ENCODE measurements at places on chromosomes 1 and 21. TPM values are rescaled to one million over a fixed set of nuclear protein-coding genes. Genes with fewer than 3 reads are reported as not detected.

Gene ITLN1
- not detected for total RNA-seq

DNA sequence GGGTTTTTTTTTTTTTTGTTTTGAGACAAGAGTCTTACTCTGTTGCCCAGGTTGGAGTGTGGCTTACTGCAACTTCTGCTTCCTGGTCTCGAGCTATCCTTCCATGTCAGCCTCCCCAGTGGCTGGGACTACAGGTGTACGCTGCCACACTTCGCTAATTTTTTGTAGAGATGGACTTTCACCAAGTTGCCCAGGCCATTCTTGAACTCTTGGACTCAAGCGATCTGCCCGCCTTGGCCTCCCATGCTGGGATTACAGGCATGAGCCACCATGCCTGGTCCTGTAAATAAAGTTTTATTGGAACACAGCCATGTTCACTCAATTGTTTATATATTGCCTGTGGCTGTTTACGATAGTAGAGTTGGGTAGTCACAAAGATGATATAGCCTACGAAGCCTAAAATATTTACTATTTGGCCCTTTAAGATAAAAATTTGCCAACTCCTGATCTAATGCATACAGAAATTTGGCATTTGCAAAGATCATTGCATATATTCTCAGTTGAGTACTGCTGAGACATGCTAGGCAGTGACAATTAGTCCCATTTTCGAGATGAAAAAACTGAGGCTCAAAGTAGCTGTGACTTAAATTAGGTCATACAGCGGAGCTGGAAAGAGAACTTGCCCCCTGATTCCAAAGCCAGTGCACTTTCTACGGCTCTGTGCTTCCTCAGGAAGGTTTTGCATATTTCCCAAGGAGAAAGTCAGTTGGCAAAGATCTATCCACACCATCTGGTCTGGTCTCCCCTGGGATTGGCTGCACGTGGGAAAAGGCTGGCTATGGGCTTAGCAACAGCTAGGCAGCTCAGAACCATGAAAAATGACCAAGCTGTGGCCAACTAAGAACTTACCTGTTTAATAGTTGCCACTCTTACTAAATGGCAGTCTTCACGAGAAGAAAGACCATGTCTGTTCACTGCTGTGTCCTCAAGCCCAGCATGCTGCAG lies 19.4 kb downstream of the MECR start:
- DNase-seq: no peak

GRCh38 chr21:43740497-43741156 lies 21.7 kb downstream of the PDXK start:
- peak; percentile 49 for DNase-seq

GRCh38 chr1:73033640-73034039 lies 751.3 kb upstream of the NEGR1 start:
- DNase-seq: no peak

DNA sequence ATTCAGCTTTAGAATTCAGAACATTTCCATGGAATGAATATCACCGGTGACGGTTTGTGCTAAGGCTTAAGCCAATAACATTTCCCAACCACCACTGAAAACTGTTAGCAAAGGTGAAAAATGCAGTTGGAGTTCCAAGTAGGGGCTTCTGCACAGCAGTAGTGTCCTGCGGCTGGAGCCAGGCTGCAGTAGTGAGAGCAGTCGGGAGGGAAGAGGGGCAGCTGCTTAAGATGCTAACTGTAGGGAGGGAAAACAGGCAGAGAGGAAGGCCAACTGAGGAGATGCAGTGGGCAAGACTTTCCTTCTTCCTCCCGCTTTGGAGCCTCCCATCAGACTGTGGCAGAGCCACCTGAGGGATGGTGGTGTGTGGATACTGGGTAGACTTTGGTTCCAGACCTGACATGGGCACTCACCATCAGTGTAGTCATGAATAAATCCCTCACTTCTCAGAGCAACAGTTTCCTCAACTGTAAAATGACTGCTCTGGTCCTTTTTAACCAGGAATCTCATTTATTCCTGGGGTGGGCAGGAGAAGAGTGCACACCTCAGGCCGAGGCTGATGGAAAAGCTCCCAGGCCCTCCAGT lies 3.2 kb downstream of the F3 start:
- DNase-seq: no peak

DNA sequence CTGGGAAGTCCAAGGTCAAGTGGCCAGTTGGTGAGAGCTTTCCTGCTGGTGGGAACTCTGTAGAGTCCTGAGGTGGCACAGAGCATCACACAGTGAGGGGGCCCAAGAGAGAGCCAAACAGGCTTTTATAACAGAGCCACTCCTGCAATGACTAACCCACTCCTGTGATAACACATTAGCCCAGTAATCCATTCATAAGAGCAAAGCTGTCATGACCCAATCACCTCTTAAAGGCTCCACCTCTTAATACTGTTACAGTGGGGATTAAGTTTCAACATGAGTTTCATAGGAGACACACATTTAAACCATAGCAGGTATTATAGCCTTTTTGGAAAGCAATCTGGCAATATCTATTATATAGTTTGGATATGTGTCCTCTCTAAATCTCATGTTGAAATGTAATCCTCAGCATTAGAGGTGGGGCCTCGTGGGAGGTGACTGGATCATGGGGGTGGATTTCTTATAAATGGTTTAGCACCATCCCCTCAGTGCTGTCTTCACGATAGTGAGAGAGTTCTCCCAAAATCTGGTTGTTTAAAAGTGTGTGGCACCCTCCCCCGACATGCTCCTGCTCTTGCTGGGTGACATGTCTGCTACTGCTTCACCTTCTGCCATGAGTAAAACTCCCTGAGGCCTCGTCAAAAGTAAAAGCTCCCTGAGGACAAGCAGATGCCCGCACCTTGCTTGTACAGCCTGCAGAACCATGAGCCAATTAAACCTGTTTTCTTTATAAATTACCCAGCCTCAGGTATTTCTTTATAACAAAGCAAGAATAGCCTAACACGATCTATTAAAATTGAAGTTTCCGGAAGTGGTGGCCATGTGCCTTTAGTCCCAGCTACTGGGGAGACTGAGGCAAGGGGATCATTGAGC lies 64.5 kb downstream of the CD58 start:
- DNase-seq: peak; percentile 71

DNA sequence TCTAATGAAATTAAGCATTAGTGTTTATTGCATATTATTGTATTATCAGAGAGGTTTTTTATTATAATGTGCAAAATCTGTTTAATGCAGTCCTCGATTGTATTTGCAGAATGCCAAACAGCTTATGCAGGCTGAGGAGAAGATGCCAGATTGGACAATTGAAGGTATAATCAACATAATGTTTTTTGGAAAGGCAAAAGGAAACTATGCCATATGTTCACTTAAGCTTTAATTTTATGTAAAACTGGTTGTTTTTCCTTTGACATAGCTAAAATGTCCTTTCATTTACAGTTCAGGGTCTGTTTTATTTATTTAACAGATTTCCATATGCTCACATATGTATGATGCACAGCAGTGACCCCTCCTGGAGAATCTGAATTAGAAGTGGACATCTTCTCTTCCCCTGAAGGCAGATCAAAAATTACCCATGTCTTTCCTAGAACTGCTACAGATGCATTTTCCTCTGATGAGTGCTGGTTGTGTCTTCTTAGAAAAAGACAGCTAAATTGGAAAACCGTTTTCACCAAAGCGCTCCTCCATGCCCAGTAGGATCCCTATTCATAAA lies 143.5 kb upstream of the USH2A start:
- DNase-seq: peak; percentile 1

DNA sequence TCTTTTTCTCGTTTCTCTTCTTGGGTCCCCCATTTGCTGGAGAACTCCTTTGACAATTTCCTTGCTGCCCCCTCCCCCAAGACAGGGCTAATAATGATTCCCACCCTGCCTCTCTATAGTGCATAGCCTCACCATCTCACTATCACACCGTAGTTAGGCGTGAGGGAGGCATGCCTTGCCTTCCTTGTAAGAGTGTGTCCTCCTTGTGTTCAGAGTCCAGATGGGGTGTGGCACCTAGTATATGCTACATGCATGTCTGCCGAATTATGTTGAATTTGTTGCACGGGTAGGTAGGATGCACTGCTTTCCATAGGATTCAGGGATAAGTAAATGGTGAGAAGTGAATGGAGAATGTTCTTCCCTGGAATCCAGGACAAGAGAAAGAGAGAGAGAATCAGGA lies 219.4 kb downstream of the TNR start:
- no peak for DNase-seq

- peak; percentile 14 for DNase-seq
These were observed 194.6 kb downstream of the ST6GALNAC3 start for GRCh38 chr1:76269155-76269554.

DNA sequence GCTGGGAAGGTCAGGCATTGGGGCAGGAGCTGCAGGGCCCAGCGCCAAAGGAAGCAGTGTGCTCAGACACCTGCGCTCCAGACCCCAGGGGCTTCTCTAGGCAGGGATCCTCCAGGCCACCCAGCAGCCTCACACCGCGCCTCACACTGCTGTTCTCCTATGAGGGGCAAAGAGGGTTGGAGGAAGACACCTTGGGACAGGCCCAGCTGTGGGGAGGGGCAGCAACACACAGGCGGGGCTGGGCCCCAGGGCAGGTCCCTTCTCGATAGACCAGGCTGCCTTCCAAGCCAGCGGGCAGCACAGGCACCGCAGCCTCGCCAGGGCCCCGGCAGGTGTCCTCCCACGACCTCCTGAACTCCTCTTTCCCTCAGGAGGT lies 20.7 kb upstream of the PRSS38 start:
- DNase-seq: no peak

DNA sequence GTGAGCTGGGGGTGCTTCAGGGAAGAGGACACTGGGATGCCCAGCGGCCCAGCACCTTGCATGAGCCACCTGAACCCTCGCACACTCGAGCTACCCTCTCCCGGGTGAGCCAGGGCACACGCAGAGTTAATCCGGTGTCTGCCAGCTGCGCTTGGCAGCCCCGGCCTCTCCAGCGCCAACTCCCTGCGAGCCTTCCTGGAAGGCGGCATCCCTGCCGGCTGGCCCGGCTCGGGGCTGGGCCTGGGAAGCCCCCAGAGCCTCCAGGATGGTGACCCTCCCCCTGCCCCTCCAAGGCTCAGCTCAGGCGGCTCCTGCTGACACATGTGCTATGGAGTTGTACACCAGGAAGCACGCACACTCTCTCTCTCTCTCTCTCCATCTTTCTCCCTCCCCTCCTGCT lies 48.7 kb downstream of the RAP1GAP start:
- DNase-seq: no peak

Gene OR2G2
- not detected for total RNA-seq

- DNase-seq: no peak
These were observed 80.6 kb downstream of the TM2D1 start for GRCh38 chr1:61644303-61644702.

DNA sequence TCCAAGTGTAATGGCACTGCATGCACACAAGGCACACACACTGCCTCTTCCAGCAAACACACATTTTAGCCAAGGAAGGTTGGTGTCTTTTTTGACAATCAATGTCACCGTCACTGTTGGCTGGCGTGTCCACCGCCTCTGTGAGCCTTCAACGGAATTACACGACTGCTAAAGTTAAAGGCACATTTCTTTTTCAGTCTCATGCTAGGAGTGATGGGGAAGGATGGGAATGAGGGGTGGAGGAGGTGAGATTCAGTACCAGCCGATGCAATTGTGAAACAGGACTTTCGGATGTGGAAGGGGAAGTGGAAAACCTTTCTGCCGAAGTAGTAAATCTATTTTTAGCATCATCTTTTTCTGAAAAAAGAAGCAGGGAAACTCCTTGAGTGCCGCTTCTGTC lies 1.4 kb downstream of the ELAVL4 start:
- no peak for DNase-seq

- DNase-seq: no peak
These were observed 86.4 kb upstream of the RUNX1 start for GRCh38 chr21:35135481-35135880.

Gene CR1L
- not detected for total RNA-seq

GRCh38 chr1:31799895-31800673 lies 15.7 kb downstream of the SPOCD1 start:
- DNase-seq: no peak

DNA sequence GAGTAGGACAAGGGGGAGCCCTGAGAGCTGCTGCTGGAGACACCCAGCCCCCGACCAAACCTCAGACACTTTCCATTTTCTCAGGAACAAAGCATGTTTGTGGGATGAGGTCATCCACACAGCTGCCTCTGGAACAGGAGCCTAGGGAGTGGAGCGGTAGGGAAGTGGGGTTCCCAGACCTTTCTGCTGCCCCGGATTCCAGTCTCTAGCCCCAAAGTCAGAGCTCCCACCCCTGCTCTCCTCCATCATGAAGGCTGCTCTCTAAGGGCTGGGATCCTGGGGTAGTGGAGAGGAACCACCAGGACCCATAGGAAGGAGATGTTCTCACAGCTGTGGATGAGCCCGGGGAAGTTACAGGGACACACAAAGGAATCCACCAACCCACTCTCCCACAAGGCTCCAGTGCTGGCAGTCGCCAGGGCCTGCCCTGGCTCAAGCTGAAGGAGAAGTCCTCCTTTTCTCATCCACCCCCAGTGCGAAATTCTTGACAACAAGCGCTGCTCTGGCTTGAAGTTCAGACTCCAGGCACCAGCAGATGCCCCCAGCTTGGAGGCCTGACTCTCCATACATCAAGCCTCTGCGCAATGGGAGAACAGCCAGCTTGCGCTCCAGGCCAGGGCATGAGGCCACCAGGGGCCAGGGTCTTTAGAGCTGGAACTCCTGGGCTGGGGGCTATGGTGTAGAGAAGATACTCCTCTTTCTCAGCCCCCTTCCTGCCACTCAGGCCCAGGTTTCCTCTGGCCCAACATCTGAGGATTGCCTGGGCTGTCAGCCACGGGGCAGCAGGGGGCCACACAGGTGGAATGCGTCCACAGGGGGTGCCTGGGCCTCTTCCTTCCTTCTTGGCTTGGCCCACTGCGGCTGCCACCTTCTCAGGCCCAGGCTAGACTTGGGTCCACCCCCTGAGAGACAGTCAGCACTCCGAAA lies 4.5 kb downstream of the FHL3 start:
- peak; percentile 89 for DNase-seq

Gene CD53
- total RNA-seq: 0.30 TPM

DNA sequence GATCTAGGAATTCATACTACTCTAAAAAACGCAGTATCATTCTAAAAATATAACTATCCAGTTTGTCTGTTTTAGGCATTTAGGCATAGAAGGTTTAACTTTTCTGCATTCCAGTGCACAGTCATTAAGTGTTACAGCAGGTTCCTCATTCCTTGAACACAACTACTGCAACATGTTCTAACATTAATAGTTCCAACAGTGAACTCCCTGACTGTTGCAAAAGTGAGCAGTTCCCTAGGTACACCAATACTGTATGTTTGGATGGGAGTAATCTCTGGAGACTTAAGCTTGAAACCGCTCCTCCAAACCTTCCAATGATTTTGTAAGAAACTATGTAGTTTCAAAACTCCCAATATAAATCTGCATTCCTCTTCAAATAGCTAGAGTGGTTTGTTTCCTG lies 46.2 kb downstream of the UCHL5 start:
- no peak for DNase-seq

Gene NUP210L
- not detected for total RNA-seq

GRCh38 chr1:53616927-53617326 lies 122.0 kb downstream of the GLIS1 start:
- DNase-seq: no peak

GRCh38 chr1:61782771-61783170 lies 40.5 kb downstream of the PATJ start:
- no peak for DNase-seq

- no peak for DNase-seq
These were observed 63.5 kb upstream of the KIAA1614 start for GRCh38 chr1:180849031-180849775.

- no peak for DNase-seq
These were observed 191.6 kb downstream of the HIVEP3 start for GRCh38 chr1:41726899-41727748.

Gene PRDM16
- not detected for total RNA-seq

- no peak for DNase-seq
These were observed 162.8 kb downstream of the HUNK start for GRCh38 chr21:32035617-32036016.

Gene ANKRD65
- 0.17 TPM for total RNA-seq
